ENCODE measurements at places on chromosomes 3 and 15.

GRCh38 chr3:8981700-8982099 is 18.4 kb upstream of the RAD18 start:
- no peak for DNase-seq

- no peak for DNase-seq
Observed at GRCh38 chr3:119380697-119381096, 82.7 kb downstream of the TMEM39A start.

GRCh38 chr3:172442606-172443005 is 5.7 kb downstream of the GHSR start:
- no peak for DNase-seq

GRCh38 chr3:141382571-141382970 is 14.3 kb downstream of the ZBTB38 start:
- DNase-seq: no peak

DNA sequence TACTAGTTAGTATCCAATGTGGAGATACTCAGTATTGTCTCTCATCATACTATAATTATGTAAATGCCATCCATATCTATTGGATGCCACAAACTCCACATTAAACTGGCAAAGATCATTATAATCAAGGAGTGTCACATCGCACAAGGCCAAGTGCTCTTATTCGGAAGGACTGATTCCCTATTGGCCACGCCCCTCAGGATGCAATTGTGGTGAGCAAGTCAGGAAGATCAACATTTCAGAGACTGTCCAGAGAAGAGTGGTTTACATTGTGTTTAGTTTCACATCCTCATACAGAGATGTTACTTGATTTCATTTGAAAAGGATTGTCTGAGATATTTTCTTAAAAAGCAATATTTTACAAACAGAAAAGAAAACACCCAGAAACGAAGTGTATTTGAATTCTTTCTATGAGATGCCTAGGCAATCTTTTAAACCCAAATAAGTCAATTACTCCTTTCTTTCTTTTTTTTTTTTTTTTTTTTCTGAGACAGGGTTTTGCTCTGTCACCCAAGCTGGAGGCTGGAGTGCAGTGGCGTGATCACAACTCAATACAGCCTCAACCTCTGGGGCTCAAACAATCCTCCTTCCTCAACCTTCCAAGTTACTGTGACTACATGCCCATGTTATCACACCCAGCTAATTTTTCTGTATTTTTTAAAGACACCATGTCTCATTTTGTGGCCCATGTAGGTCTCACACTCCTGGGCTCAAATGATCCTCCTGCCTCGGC is 369.1 kb downstream of the RBMS3 start:
- DNase-seq: no peak

GRCh38 chr3:76912841-76913383 is 127.0 kb upstream of the ROBO2 start:
- no peak for DNase-seq

All from stimulated activated CD8-positive, alpha-beta memory T cell treated with anti-CD3 and anti-CD28 coated beads, Interleukin-7, amount 100 ng/mL, for 4 hours (primary cell).